ENCODE measurements at places on chromosomes 5 and 9. TPM values are rescaled to one million over a fixed set of nuclear protein-coding genes. Genes with fewer than 3 reads are reported as not detected.

PCDHB8 gene
- not detected for total RNA-seq

DNA sequence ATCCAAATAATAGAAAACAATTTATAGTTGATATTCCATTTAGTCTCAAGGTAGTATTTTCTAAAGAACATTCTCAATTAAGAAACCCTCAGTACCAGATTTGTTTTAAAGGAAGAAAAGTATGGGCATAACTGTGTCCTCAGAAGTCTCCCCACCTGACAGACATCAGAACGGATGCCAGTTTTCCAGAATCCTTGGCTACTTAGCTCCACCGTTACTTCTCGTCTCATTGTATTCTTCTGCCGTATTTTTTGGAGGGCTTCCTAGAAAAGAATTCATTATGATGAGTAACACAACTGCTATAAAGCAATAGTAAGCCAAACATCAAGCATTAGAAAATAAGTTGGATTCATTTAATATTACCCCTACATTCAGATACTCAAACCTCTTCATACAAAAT, 67.8 kb downstream of the DROSHA start:
- H3K4me1 ChIP-seq: no peaks in the 10 kb centered on the region
- no peak overlapping the region for H3K4me3 ChIP-seq
- no peaks in the 10 kb centered on the region for H3K27me3 ChIP-seq
- H3K27ac ChIP-seq: no peak overlapping the region
- DNase-seq: no peak

CLPTM1L gene
- total RNA-seq: 104 TPM

DNA sequence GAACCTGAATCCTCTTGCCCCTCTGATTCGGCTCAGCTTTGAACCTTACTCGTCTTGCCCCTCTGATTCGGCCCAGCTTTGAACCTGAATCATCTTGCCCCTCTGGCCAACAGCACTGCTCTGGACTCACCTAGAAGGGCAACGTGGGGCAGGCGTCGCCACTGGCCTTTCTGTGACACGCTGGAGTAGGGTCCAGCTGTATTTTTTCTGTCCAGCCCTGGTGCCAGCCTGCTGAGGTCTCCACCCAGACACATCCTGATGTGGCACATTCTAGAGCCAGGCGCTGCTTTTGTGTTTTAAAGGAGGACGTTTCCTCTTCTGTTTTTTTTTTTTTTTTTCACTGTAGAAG, 15.2 kb upstream of the CPEB4 start:
- H3K27me3 ChIP-seq: no peaks in the 10 kb centered on the region
- no peak overlapping the region for H3K27ac ChIP-seq
- no peaks in the 10 kb centered on the region for H3K4me1 ChIP-seq
- H3K36me3 ChIP-seq: no peaks in the 10 kb centered on the region
- no peak for DNase-seq

GRCh38 chr9:69857131-69857530, 36.5 kb downstream of the CFAP95 start:
- no peaks in the 10 kb centered on the region for H3K36me3 ChIP-seq
- H3K4me3 ChIP-seq: no peak overlapping the region
- H3K4me1 ChIP-seq: no peaks in the 10 kb centered on the region
- H3K27ac ChIP-seq: no peak overlapping the region
- no peak for DNase-seq

IFNE gene
- total RNA-seq: not detected

- no peaks in the 10 kb centered on the region for H3K4me1 ChIP-seq
- no peak for DNase-seq
- no peak overlapping the region for H3K27ac ChIP-seq
- no peaks in the 10 kb centered on the region for H3K27me3 ChIP-seq
- H3K36me3 ChIP-seq: no peaks in the 10 kb centered on the region
Observed at GRCh38 chr9:94622087-94622800, 17.1 kb downstream of the FBP1 start.
